Vagina (tissue), 2 donors: ENCODE measurements at places on chromosomes 7 and 10. TPM values are rescaled to one million over a fixed set of nuclear protein-coding genes. Genes with fewer than 3 reads are reported as not detected.

Gene KIAA1217
- total RNA-seq = 54.3 TPM

Gene RADIL
- total RNA-seq = 16.5 TPM

Gene BHLHA15
- total RNA-seq = not detected

Gene AZGP1
- total RNA-seq = 2.7 TPM

Gene FAM20C
- total RNA-seq = 22.1 TPM

Gene MDFIC
- 27.7 TPM for total RNA-seq

Gene LRRC18
- not detected for total RNA-seq

Gene STEAP1B
- total RNA-seq = 8.8 TPM

Gene GATA3
- 8.6 TPM for total RNA-seq

Gene MMP21
- not detected for total RNA-seq

Gene GJD4
- not detected for total RNA-seq
